CD4-positive, alpha-beta T cell treated with Interleukin-10 for 1 hour (primary cell): ENCODE measurements at places on chromosomes 2 and 18.

- no peak for DNase-seq
Observed at GRCh38 chr2:88714667-88715066, 23.2 kb downstream of the RPIA start.

DNA sequence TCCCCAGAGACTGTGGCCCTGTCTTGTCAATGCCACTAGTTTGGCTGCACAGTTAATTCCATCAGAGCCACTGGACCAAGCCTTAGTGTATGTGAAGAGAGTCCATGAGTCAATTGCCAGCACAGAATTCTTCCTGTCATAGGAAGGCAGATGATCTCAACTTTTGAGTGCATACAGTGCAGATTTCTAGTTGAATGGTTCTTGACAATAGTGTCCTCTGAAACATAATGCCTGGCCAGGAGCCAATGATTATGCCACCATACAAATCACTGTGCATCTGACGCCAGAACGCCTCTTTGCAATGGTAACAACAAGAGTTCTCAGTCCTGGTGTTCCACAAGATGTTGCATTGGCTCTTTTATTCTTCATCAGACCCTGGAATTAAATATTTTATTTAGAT lies 7.1 kb downstream of the NEUROD1 start:
- no peak for DNase-seq

GRCh38 chr18:51157215-51157614 lies 40.3 kb downstream of the MEX3C start:
- no peak for DNase-seq

- DNase-seq: no peak
Observed at GRCh38 chr2:153953761-153954160, 82.0 kb downstream of the GALNT13 start.

DNA sequence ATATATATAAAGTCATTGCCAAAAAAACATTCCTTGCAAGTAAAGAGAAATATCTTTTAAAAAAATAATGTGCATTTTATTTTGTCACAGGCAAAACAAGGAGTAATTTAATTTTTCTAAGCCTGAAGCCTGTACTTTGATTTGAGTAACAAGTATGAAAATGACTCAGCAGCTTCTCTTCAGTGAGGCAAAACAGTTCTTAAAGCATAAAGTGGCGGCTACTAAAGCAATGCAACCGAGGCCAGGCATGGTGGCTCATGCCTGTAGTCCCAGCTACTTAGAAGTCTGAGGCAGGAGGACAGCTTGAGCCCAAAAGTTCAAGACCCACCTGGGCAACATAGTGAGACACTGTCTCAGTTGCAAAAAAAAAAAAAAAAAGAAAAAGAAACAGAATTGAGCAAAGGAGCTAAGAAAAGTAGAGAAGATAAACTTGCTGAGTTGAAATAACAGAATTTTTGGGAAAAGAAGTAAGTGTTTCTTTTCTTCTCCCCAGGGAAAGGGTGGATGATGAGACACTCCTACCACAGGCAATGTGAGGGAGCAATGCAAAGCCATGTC lies 29.6 kb downstream of the DOK1 start:
- no peak for DNase-seq

GRCh38 chr2:188785061-188785460 lies 189.1 kb upstream of the COL3A1 start:
- DNase-seq: no peak

GRCh38 chr18:32919799-32920198 lies 147.0 kb upstream of the KLHL14 start:
- DNase-seq: no peak
